Chondrocyte (in vitro differentiated cells): ENCODE measurements at places on chromosomes 4 and X.

DNA sequence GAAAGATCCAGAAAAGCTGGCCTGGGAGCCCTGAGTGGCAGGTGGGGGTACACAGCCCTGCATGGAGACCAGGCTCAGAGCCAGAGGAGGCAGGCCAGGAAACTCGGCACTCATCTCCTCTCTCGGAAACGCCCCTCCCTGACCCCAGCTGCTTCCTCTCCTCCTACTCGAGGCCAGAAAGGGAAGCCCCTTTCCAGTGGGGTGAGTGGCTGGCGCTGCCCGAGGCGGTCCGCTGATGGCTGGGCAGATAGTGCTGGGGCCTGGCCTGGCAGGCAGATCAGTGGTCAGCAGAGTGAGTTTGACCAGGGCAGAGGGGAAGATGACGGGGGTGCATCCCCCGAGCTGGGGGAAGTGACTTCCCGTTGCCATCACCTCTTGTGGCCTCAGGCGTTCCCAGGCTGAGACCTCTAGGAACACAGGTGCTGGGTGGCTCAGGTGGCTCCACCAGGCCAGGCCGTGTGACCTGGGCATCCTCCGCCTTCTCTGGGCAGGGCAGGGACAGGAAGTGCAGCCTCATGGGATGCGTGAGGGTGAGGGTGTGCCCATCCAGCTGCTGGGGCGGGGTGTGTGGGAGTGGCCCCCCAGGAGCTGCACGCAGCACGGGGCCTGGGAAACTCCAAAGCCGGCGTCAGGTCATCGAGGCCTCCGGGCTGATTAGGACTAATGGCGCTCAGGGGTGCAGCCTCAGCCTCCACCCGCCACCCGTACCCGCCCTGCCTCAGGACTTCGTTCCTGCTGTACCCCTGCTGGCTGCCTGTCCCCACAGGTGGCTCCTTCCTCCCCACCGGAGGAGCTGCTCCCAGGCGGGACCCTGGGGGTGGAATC is 5.7 kb downstream of the SH3BP2 start:
- H3K4me3 ChIP-seq = no peak overlapping the region
- H3K27ac ChIP-seq = peak overlapping the region; percentile 81
- H3K36me3 ChIP-seq = no peaks in the 10 kb centered on the region

GRCh38 chr4:158543191-158543590 is 21.5 kb downstream of the RXFP1 start:
- no peak overlapping the region for H3K4me3 ChIP-seq
- H3K36me3 ChIP-seq = no peaks in the 10 kb centered on the region
- no peaks in the 10 kb centered on the region for H3K4me1 ChIP-seq
- no peak for DNase-seq

- no peaks in the 10 kb centered on the region for H3K27me3 ChIP-seq
- H3K4me1 ChIP-seq = peaks cover 5% of the 10 kb centered on the region
- H3K27ac ChIP-seq = no peak overlapping the region
- no peak for DNase-seq
These were observed 625.6 kb downstream of the BCOR start for GRCh38 chrX:39472161-39472560.

DNA sequence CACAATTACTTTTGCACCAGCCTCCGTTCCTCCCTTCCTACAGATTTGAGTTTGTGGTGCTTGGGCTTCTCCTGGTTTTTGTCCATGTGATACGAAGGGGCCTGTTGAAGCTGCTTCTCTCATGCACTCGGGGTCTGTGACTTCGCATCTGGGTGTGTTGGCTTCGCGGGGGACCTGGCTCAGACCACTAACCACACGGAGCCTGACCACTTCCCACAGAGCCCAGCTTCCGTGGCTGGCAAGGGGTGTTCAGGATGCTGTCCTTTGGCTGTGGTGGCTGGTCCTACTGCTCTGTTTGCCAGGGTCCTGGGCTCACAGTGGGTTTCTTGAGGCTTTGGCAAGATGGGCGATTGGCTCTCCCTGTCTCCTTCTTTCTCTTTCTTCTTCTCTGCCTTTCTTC is 19.8 kb upstream of the XG start:
- no peaks in the 10 kb centered on the region for H3K4me1 ChIP-seq
- no peak overlapping the region for H3K27ac ChIP-seq
- H3K27me3 ChIP-seq = no peaks in the 10 kb centered on the region
- DNase-seq = no peak
- H3K4me3 ChIP-seq = no peak overlapping the region
- peaks cover 39% of the 10 kb centered on the region for H3K36me3 ChIP-seq

DNA sequence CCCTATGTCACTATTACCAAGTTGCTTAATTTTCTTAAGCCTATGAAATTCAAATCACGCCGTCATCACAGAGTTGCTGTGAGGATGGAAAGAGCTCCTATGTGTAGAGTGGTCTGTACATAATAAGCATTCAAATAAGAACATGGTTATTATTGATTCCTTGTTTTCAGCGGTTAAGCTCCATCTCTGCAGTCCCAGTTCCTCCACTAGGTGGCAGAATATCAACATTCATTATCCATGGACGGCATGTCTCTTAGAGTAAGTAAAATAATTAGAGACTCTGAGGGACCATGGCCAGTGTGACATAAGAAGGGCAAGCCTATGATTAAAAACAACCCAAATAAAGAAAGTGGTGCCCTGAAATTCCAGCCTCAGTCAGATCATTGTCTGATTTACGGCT is 132.5 kb upstream of the NHS start:
- DNase-seq = no peak
- no peak overlapping the region for H3K4me3 ChIP-seq
- H3K27me3 ChIP-seq = peaks cover 12% of the 10 kb centered on the region

GRCh38 chrX:47266643-47267042 is 33.8 kb downstream of the USP11 start:
- H3K36me3 ChIP-seq = no peaks in the 10 kb centered on the region
- H3K27ac ChIP-seq = no peak overlapping the region
- no peak for DNase-seq
- H3K4me3 ChIP-seq = no peak overlapping the region
- H3K4me1 ChIP-seq = no peaks in the 10 kb centered on the region
- no peaks in the 10 kb centered on the region for H3K27me3 ChIP-seq

DNA sequence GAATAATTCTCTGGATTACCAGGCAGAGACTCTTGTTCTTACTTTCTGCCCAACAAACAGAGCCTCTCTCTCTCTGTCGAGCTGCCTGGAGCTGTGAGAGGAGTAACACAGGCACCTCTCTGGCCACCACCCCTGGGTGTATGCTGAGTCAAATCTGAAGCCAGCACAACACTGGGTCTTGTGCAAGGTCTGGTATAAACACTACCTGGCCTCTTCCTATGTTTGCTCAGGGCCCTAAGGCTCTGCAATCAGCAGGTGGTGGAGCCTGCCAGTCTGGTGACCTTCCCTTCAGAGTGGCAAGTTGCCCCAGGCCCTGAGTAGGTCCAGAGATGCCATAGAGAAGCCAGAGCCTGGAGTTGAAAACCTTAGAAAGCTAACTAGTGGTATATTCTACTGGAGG is 139.9 kb downstream of the CPXCR1 start:
- H3K4me3 ChIP-seq = no peak overlapping the region
- DNase-seq = no peak
- H3K27ac ChIP-seq = no peak overlapping the region
- H3K27me3 ChIP-seq = no peaks in the 10 kb centered on the region
- H3K36me3 ChIP-seq = no peaks in the 10 kb centered on the region
